ENCODE measurements at places on chromosomes 4 and X.

DNA sequence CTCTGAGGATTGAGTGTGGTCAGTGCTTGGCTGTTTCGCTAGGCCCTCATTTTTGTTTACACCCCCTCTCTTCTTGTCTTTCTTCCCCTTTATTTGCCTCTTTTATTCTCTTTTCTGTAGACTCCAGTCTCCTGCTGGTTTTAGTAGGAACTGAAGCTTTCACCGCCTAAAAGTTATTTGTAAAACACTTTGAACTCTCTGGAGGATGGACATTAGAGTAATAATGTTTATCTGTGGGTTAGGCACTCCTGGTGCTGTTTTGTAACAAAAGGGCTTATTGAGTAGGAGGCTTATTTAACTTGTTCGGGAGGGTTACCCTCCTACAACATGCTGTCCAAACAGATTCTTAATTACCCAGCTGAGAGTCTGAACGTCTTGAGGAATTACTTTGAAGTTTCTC lies 1.6 kb upstream of the ARHGAP10 start:
- DNase-seq: no peak

DNA sequence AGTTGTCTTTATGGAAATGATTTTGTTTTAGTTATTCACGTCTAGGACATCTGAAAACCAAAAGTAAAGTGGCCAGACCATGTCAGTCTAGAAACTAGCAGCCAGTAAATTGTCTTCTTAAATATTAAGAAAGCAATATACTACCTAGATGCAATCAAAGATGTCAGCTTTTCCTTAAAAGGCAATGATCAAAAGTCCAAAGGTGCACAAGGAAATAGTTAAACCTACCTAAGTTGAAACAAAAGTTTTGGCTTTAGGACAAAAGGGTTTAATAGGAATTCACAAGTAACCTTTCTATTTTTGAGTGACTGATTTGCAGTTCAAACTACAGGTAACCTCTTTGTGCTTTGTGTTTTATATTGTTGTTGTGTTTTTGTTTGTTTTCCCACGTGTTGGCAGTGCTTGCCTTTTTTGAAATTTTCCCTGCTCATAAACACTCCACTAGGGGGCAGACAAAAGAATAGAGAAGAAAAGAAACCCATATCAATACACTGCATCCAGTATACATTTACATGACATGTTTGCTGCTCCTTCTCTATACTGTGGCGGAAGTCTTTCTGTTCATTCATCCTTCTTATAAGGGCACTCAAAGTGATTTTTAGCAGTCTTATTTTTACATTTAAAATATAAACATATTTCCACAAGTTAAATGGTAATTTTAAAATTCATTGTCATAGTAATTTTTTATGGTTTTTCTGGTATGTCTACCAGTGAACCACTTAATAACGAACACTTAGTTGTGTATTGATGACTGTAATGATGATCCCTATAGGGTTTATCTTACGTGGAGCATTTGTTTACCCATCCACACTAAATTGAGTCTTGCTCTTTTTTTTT lies 62.7 kb downstream of the GAB1 start:
- no peak for DNase-seq

DNA sequence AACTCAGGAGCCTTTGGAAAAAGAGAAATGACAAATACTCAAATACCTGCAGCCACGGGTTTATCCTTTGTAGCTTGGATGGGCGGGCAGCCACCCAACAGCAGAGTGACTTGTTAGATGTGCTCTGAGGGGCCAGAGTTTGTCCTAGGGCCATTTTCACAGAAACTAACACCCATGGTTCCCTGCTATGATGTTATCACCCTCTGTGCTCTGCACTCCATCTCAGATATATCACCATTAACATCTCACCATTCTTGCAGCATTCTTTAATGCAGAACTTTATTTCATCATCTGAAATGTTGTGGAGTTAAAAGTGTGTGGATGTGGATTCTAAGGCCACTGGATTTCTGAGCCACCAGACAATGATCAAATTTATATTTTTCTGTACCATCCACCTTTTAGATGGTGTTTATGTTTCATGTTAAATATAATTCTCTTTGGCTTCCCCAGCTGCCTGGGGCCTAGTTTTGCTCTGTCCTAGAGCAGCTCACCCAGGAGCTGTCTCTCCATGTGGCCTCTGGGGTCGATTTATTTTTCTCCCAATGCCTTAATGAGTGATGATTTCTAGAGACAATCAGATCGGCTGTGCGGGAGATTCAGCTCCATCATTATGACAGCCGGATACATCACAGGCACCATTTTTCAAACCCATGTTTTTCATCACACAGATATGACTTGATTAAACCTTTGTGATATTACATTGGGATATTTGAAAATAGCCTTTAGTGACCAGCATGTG lies 380.8 kb downstream of the BCOR start:
- no peak for DNase-seq

DNA sequence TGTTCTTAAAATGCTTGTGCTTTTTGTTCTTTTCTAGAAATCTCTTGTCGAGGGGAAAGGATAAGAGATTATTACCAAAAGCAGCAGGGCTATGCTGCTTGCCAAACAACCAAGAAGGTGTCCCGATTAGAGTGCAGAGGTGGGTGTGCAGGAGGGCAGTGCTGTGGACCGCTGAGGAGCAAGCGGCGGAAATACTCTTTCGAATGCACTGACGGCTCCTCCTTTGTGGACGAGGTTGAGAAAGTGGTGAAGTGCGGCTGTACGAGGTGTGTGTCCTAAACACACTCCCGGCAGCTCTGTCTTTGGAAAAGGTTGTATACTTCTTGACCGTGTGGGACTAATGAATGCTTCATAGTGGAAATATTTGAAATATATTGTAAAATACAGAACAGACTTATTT lies 81.5 kb upstream of the PACRGL start:
- DNase-seq: no peak

DNA sequence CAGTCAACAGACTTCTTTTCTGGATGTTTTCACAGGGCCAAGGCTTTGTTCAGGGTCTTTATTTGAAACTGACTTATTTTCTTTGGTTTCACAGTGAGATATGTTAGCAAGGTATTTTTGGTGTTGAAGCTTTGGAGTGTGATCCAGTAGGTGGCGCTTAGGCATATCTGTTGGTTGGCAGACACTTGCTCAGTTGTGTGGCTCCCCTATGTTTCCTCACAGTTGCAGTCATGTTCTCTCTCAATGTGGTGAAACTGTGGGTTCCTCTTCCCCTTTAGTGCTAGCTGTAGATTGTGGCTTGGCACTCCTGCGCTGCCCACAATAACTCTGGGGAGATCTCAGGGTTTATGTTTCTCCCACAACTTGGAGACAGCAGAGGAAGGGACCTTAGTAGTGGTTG lies 460.8 kb downstream of the SLITRK2 start:
- no peak for DNase-seq

- DNase-seq: no peak
These were observed 28.8 kb downstream of the AMELX start for GRCh38 chrX:11321986-11322385.

- no peak for DNase-seq
These were observed 67.8 kb downstream of the ABLIM2 start for GRCh38 chr4:8090744-8091301.

GRCh38 chr4:7061815-7062214 lies 6.0 kb downstream of the GRPEL1 start:
- DNase-seq: no peak

DNA sequence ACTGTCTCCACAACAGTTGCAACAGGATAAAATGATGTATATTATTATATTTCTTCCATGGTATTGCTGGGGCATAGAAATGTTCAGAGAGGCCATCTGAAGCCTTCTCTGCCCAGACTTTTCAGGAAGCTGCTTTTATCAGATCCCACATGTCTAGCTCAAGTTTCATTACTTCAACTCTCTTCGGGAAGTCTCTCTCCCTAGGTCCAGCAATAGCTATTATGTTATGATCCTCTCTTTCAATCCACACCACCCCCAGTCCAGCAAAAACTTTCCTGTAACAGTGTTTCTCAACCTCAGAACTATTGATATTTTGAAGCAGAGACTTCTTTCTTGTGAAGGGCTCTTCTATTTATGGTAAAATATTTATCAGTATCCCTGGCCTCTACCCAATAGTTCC lies 44.9 kb downstream of the CXCL1 start:
- no peak for DNase-seq
